ENCODE measurements at places on chromosomes 16 and 17.

DNA sequence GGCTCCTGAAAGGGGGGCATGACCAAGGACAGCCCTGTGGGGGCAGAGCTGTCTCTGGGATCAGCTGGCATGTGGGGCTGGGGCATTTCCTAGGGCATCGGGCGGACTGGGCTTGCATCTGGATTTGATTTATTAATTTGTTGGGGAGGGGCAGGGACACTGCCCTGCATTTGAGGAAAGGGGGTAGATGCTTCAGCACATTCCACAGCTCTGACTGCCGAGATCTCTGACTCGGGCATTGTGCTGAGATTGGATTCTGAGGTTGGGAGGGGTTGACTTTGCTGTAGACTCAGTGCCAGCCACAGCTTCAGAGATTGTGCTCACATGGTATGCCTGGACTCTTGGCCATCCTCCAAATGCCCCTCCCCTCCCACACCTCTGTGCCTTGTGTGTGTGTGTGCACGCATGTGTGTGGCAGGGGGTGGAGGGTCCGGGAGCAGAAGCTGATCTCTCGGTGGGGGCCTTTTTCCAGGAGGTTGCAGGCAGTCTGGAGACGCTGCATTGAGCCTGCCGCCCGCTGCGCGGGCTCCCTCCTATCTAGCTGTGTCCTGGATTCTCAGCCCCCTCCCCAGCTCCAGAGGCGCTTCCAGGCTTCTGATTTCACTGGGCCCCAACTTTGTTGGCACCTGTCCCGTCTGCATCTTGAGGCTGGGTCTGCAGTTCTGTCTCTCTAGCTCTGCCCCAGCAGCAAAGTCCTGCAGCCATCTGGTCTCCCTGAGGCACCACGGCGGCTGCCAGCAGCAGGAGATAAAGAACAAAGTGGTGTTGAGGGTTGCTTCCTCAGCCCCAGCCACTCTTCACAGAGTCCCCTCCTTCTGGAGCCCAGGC, 14.9 kb downstream of the IGFBP4 start:
- peak; percentile 83 for DNase-seq

GRCh38 chr16:57406881-57407280, 2.3 kb downstream of the CCL17 start:
- no peak for DNase-seq

- DNase-seq, result no peak
Measured at GRCh38 chr16:53787423-53787822, 83.5 kb downstream of the FTO start.

DNA sequence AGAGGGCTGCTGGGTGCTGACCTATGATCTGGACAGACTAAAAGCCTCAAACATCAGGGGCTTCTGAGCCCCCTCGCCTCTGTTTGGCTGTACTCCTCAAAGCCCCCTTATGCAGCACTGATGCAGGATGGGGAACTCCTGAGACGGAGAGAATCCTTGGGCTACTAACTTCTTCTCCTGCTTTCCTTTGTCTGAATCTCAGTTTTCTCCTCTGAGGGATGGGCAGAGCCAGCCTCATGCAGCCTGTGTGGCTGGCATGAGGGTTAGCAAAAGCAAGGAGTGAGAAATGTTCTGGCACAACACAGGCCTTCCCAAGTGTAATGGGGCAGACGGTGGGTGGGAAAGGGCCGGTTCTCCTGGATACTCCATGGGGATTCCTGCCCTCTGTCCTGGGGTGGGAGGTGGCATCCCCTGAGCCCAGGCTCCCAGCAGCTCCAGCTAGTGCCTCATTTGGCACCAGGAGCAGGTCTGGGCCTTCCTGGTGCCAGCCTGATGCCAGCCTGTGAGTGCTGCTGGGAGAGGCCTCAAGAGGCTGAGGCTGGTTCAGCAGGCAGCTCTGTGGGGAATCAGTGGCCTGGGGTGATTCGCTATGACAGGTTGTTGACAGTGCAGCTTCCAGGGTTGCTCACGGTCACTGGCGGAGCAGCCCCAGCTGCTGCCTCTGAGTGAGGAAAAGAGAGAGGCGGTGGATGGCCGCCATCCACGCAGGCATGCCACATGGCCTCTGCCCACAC, 4.0 kb upstream of the BRD7 start:
- peak; percentile 4 for DNase-seq

DNA sequence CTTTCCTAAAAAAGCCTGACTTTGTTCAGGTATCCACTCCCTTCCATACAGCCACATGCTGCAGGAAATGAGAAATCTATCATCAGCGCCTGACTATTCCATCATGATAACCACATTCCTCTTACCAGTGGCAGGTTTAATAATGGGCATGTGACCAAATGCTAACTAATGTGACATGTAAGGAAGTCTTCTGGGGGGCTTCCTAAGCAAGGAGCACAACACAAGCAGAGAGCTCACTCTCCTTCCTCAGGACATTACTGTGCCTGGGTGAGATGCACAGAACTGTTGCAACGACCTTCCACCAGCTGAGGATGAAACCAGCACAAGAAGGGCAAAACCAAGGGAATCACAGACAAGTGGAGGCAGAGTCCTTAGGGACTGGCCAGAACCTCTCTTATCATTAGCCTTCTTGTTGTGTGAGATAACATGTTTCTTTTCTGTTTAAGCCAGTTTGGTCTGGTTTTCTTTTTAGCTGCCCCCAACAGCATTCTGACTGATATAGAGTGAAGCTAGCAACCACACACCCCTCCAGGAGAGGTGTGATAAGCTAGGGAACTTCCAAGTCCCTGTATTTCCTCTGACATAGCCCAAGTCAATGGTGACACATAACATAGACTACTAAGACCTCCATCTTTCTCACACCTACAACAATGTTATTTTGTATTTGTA, 16.9 kb downstream of the MYO1D start:
- no peak for DNase-seq

GRCh38 chr16:7438601-7439000, 106.0 kb downstream of the RBFOX1 start:
- DNase-seq, result no peak

DNA sequence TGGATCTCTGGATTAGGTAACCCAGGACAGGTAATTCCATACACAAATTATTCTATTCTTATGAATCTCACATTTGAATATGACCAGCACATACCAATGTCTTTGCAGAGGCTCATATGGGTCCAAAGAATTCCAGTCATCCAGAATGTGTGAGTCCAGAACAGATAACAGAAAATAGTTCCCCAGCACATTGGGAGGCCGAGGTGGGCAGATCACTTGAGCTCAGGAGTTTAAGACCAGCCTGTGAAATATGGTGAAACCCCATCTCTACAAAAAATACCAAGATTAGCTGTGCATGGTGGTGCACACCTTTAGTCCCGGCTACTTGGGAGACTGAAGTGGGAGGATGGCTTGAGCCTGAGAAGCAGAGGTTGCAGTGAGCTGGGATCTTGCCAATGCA, 26.9 kb downstream of the HYDIN start:
- no peak for DNase-seq

DNA sequence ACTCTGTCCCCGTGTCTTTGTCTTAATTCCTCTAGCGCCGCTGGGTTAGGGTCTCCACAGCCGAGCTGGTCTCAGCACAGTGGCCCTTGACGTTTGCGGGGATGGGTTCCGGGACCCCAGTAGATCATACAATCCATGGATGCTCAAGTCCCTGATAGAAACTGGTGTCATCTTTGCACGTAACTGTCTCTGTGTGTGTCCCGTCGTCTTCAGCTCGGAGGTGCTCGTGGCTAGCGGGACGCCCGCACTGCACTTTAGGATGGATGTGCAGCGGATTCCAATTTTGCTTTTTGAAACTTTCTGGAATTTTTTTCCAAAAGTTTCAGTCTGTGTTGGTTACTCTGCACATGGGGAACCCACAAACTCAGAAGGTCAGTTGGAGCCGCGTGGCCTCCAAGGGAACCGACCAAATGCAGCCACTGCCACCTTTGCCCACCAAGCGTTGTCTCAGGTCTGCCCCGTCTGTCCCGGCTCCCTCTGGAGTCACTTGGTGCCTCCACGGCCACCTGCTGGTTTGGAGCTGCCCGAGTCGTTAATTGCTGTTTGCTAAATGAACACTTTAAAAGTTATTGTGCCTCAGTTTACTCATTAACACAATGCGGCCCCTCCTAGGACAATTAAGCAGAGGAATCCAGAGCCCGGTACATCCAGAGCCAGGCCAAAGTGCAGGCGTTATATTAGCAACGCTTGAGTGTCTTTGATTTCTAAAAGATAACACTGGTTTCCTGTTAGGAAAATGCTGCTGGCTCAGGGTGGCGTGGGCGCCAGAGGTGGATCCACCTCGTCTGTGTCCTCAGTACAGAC, 5.3 kb upstream of the DPEP1 start:
- no peak for DNase-seq

DNA sequence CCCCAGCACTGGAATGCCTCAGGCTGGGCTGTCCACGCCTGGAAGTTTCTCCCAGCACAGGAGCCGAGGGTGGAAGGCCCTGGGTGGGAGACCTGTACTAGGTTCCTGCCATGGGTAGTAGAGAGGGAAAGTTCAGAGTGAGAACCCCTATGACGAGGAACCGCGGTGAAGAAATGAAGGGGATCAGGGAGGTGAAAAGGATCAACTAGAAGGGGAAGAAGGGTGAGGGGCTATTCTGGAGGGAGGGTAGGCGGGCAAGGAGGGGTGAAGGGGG, 5.4 kb downstream of the HIC1 start:
- no peak for DNase-seq

DNA sequence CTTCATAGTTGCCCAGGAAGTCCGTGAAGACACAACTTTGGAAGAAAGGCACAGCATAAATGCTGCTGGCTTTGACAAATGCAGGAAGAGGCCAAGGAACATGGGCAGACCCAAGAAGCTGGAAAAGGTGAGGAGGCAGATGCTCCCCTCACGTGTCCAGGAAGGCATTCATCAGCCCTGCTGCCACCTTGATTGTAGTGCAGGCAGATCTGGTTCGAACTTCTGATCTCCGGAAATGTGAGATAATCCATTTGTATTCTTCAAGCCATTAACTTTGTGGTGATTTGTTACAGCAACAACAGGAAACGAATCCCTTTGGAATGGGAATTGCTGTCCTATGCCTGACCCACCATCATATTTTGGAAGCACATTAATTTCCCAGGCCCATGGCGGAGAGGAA, 28.5 kb upstream of the LCMT1 start:
- no peak for DNase-seq

GRCh38 chr16:19284207-19284606, 1.3 kb upstream of the CLEC19A start:
- DNase-seq, result no peak

- no peak for DNase-seq
Measured at GRCh38 chr17:72955391-72956140, 136.9 kb downstream of the SLC39A11 start.

- no peak for DNase-seq
Measured at GRCh38 chr17:1077581-1077985, 80.7 kb downstream of the TIMM22 start.

DNA sequence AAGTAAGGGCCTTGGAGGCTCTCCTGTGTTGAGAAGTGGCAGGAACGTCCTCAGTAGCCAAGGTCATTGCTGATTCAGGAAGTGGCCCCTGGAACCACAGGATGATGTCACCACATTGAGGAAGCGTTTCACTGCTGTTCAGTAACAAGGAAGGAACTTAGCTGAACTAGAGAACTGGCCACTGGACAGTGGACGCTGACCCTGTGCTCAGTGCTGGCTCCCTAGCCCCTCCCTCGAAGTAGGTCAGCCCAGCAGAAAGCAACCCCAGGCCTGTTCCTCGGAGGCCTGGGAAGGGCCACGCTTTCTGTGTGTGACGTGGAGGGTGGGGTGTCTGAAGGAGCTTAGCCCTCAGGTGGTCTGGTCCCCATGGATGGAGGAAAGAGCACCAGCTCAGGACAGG, 58.3 kb downstream of the B9D1 start:
- DNase-seq, result no peak

DNA sequence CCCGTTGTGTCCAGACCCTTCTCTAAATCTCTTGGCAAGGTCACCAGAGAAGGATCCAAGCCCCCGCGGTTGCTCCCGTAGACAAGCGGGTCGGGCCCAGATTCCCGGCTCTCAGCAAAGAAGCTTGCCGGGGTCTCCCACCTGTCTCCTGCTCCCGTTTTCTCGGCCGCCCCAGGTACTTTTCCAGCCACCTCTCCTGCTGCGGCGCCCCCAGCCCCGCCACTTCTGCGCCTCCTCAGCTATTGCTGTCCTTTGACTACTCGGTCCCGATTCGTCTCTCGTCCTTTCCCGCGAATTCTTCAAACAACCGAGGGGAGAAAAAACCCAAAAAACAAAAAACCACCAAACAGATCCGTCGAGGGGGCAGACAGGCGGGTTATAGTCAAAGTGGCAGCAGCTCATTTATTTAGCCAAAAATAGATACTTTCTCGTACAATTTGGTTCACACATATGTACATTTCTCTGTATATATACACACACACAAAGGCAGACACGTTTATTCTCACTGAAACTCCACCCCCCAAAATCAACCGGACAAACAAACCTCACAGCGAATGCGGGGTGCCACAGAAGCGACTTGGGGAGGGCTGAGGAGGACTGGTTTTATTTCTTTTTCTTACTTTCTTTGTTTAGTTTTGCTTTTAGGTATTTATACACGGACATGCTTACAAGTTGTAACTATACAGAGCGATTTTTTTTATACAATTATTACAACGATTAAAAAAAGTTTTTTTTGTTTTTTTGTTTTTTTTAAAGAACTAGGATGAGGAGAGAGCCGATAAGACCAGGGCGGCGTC, 3.5 kb downstream of the IRX3 start:
- DNase-seq, result no peak

DNA sequence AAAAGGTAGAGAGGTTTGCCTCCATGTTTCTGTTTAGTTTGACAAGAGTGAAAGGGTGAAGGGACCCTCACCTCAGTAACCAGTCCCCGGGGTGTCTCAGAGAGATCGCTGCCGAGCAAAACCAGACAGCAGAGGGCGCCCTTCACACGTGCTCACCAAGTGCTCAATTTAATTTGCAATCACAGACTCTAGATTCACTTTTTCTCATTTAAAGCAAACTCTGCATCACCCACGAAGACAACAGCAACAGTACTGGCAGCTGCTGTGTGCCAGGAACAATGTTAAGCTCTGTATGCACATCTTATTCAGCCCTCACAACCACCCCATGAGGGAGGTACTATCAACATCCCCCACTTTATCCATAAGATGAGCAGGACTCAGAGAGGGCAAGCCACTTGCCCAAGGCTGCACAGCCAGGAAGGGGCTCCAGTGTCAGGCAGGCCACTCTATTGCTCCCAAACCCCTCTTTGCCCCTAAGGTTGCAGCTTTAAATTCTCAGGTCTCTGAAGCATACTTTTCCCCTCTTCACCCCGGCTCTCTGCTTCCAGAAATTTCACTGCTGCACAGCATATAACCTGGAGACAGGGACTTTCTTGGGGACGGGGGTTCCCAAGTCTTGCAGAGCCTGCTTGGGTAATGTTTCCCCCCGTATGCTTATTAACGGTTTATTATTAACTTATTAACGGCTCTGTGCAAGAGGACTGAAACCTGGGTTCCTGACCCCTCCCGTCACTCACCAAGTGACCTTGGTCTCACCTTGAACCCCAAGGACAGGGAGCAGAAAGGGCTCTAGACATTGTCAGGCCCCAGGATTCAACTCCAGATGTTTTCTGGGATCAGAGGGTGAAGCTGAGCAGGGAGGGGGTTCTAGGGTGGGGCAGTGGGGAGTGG, 70.9 kb downstream of the CNGB1 start:
- peak; percentile 11 for DNase-seq
